ENCODE measurements at places on chromosomes 16 and 17. TPM values are rescaled to one million over a fixed set of nuclear protein-coding genes. Genes with fewer than 3 reads are reported as not detected.

Gene TNS4
- total RNA-seq, result not detected

Gene SPNS2
- total RNA-seq, result 1.0 TPM

Gene RASD1
- total RNA-seq, result 28.4 TPM

- no peak for DNase-seq
- H3K4me1 ChIP-seq, result peaks cover 14% of the 10 kb centered on the region
- H3K36me3 ChIP-seq, result no peaks in the 10 kb centered on the region
Measured at GRCh38 chr16:26195225-26195624, 503.5 kb downstream of the HS3ST4 start.

DNA sequence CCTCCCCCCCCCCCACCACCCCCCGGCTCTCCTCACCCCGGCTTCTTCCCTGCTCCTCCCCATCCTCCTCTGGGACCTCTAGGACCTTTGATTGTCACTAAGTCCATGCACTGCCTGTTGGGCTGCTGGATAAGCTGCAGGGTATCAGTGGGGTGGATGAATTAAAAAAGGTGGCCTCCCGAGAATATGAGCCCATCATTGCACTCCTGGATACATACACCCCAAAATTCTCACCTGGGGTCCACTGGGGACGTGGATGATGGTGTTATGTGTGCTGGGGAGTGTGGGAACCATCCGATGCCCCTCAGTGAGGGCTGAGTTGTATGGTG lies 88.8 kb downstream of the IRF8 start:
- H3K4me3 ChIP-seq, result no peak overlapping the region
- no peak overlapping the region for H3K27ac ChIP-seq
- peaks cover 5% of the 10 kb centered on the region for H3K27me3 ChIP-seq
- H3K36me3 ChIP-seq, result no peaks in the 10 kb centered on the region

DNA sequence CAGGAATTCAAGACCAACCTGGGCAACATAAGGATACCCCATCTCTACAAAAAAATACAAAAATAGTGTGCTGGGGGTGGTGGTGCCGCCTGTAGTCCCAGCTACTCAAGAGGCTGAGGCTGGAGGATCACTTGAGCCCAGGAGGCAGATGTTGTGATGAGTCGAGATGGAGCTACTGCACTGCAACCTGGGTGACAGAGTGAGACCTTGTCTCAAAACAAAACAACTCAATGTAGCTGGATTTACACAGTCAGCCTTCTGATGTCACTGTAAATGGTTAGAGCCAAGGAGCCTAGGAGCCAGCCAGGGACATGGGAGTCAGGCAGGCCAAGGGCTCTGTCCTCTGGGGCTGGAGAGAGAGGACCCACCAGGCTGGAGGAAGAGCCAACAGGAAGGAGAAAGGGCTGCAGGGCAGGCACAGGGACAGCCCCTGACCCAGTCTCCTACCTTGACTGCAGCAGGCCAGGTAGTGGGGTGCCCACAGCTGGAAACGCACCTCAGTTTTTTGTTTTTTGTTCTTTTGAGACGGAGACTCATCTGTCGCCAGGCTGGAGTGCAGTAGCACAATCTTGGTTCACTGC lies 8.4 kb downstream of the CDIPT start:
- no peaks in the 10 kb centered on the region for H3K27me3 ChIP-seq
- DNase-seq, result no peak
- H3K4me3 ChIP-seq, result no peak overlapping the region
- peaks cover 13% of the 10 kb centered on the region for H3K4me1 ChIP-seq
- peaks cover 5% of the 10 kb centered on the region for H3K36me3 ChIP-seq

DNA sequence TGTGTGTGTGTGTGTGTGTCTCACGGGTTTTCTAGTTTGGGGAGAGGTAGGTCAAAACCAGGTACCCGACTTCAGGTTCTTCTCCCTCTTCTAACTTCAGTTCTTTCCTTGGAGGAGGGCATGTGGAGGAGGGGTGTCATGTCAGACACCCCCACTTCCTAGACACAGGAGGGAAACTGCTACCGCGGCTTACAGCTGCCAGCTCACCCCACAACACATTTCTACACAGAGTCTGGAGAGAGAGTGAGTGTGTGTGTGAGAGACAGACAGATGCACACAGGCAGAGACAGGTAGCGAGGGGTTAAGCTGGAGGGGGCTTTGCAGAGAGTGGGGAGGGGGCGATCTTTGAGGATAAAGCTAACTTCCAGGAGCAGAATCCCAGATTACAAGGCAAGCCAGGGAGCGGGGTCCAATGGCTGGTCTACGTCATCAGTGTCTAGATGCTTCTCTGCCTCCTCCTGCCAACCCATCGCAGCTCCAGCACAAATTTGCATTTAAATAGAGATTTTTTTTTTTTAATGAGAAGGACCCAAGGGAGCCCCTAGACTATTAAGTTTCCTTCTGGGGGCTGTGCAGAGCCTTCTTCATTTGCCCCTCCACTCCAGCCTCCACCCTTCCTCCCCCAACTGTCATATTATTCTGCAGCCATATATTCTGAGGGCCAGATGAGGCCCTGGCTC lies 48.9 kb downstream of the MRM1 start:
- no peaks in the 10 kb centered on the region for H3K27me3 ChIP-seq
- H3K4me3 ChIP-seq, result no peak overlapping the region
- no peaks in the 10 kb centered on the region for H3K36me3 ChIP-seq
- no peaks in the 10 kb centered on the region for H3K4me1 ChIP-seq
- H3K27ac ChIP-seq, result no peak overlapping the region

- no peak overlapping the region for H3K4me3 ChIP-seq
- no peaks in the 10 kb centered on the region for H3K27me3 ChIP-seq
- DNase-seq, result no peak
- H3K36me3 ChIP-seq, result peaks cover 35% of the 10 kb centered on the region
Measured at GRCh38 chr17:82574041-82574440, 54.5 kb downstream of the FOXK2 start.

DNA sequence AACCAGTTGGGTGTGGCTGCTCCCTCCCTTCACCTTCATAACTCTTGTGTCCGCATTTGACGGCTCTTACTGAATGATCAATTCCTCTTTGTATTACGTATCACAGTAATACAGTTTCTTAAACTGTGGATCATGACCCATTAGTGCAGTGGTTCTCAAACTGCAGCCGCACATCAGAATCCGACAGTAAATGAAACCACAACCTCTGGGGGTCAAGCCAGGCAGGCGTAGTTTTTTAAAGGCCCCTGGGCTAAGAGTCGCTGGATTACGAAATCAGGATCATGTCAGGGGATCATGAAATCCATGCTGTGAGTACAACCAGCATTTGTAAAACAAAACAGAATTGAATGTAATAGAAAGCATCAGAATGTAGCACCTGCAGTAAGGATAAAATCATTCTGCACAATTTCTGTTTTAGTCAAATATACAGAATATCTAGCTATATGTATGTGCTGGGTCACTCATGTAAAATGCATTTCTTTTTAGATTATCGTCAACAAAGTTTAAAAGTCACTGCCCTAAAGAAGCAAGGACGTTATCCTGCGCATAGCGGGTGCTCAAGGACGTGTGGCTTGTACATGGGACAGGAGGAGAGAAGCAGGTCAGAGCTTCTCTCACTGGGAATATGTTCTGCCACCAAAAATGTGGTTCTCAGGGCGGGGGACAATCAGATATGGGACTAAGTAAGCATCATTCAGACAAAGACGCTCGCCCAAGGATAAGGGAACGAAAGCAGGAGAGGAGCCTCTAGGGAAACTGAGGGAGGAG lies 113.1 kb downstream of the ZFHX3 start:
- H3K27me3 ChIP-seq, result no peaks in the 10 kb centered on the region
- peaks cover 4% of the 10 kb centered on the region for H3K4me1 ChIP-seq
- no peaks in the 10 kb centered on the region for H3K36me3 ChIP-seq
- H3K27ac ChIP-seq, result no peak overlapping the region
- no peak for DNase-seq
- no peak overlapping the region for H3K4me3 ChIP-seq

- H3K27ac ChIP-seq, result no peak overlapping the region
- H3K4me3 ChIP-seq, result no peak overlapping the region
- H3K36me3 ChIP-seq, result peaks cover 5% of the 10 kb centered on the region
- H3K4me1 ChIP-seq, result no peaks in the 10 kb centered on the region
- peak; percentile 83 for DNase-seq
Measured at GRCh38 chr16:15704545-15704987, 54.5 kb downstream of the NDE1 start.

DNA sequence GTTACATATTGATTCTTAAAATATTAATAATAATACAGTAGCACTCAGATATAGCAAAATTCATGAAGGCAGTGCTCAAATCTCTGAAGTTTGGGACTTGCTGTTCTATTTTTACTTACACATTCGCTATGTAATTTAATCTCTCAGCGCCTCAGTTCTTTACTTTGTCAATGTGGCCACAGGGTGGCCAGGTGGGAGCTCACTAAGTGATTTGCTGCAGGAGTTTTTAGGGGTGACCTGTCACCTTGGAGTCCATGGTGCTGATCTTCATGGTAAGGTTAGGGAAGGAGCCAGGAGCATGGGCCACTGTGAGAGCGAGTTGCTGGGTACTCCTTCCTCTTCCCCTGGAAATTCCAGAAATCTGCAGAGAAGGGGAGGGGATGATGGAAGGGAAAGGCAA lies 28.1 kb downstream of the VWA3A start:
- H3K27ac ChIP-seq, result no peak overlapping the region
- peak; percentile 8 for DNase-seq
- no peak overlapping the region for H3K4me3 ChIP-seq
- H3K36me3 ChIP-seq, result no peaks in the 10 kb centered on the region

- no peak for DNase-seq
- no peak overlapping the region for H3K4me3 ChIP-seq
- peaks cover 6% of the 10 kb centered on the region for H3K4me1 ChIP-seq
- no peak overlapping the region for H3K27ac ChIP-seq
- no peaks in the 10 kb centered on the region for H3K27me3 ChIP-seq
- H3K36me3 ChIP-seq, result no peaks in the 10 kb centered on the region
Measured at GRCh38 chr17:69606142-69606800, 191.8 kb downstream of the MAP2K6 start.

- H3K36me3 ChIP-seq, result no peaks in the 10 kb centered on the region
- no peak for DNase-seq
- no peaks in the 10 kb centered on the region for H3K4me1 ChIP-seq
- H3K27ac ChIP-seq, result no peak overlapping the region
Measured at GRCh38 chr16:52547834-52548215, 882 bp upstream of the TOX3 start.

DNA sequence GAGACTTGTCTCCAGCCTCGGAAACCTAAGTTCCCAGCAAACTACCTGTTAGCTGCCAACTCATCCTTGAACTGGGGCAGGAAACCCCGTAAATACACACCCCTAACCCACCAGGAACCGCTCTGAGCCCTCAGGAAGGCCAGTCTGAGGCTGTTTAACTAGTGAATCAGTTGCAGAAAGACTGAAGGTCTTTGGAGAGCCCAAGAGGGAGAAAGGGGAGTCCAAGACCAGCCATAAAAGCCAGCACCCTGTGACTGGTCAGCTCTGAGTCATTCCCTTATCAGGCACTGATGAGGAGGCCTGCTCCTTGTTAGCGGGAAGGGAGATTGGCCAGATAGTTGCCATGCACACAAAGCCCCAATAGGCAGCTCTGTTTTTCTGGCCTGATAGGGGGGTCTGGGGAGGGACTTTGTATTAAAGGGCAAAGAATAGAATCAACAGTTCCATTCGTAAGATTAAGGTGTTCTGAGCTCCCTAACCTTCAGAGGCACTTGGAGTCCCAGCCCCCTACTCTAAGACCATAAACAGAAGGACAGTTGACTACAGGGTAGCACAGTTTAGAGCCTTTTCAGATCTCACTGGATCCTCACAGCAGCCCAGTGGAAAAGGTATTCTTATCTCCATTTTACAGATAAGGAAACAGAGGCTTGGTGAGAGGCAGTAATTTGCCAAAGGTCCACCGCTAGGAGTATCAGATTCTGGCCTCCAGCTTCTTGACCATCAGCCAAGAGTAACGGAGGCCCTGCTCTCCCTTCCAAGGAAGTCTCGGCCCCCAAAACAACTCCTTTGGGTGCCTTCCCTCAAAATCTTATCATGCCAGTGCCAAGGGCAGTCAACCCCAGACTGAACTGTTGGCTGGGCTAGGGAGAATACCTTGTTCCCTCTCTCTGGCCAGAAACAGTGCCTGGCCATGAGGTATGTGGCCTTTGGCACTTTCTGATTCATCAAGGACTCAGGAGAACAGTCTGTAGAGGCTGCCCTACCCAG lies 2.2 kb upstream of the KRT19 start:
- DNase-seq, result peak; percentile 91
- peak overlapping the region; percentile 83 for H3K27ac ChIP-seq
- H3K27me3 ChIP-seq, result no peaks in the 10 kb centered on the region
- H3K4me3 ChIP-seq, result no peak overlapping the region
- no peaks in the 10 kb centered on the region for H3K36me3 ChIP-seq
- H3K4me1 ChIP-seq, result peaks cover 31% of the 10 kb centered on the region

- H3K36me3 ChIP-seq, result no peaks in the 10 kb centered on the region
- no peaks in the 10 kb centered on the region for H3K4me1 ChIP-seq
- DNase-seq, result no peak
Measured at GRCh38 chr17:45751466-45751865, 32.7 kb upstream of the CRHR1 start.

GRCh38 chr17:58181796-58182195 lies 10.7 kb upstream of the EPX start:
- DNase-seq, result no peak
- H3K36me3 ChIP-seq, result no peaks in the 10 kb centered on the region
- no peaks in the 10 kb centered on the region for H3K4me1 ChIP-seq
- H3K27me3 ChIP-seq, result no peaks in the 10 kb centered on the region

DNA sequence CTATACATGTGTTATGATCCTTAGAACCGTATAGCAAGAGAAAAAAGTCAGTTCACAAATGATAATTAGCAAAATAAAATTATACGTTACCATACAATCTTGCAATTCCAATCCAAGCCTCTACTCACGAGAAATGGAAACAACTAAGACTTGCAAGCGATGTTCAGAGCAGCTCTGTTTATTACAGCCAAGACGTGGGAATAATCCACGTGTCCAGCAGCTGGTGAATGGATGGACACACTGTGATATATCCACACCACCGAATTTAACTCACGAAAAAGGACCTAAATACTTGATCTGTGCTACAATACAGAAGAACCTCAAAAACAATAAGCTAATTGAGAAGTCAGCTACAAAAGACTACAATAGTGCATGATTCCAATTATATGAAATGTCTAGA lies 88.1 kb downstream of the ADCY9 start:
- H3K27ac ChIP-seq, result no peak overlapping the region
- no peak overlapping the region for H3K4me3 ChIP-seq
- no peak for DNase-seq
- H3K4me1 ChIP-seq, result no peaks in the 10 kb centered on the region

Gene NTN3
- total RNA-seq, result 9.4 TPM

DNA sequence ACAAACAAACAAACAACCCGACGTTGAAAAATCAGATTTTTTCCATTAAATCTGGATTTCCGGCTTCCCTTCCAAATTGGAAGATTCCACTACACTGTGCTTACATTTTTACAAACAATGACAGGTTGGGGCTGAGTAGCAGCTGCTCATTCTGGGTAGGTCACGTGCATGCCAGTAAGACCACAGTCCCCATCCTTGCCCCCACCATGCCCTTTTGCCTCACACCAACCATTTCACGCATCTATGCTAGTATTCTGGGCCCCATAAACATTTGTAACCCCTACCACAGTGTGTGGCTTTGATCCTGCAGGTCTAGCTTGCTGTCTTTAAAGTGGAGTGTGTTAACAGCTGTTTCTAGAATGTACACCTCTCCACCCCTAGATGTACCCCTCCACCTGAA lies 366.1 kb downstream of the XYLT1 start:
- H3K4me3 ChIP-seq, result no peak overlapping the region
- H3K27me3 ChIP-seq, result no peaks in the 10 kb centered on the region
- H3K27ac ChIP-seq, result no peak overlapping the region
- DNase-seq, result no peak
- H3K36me3 ChIP-seq, result no peaks in the 10 kb centered on the region
- H3K4me1 ChIP-seq, result no peaks in the 10 kb centered on the region

- no peak overlapping the region for H3K4me3 ChIP-seq
- H3K27ac ChIP-seq, result no peak overlapping the region
- H3K36me3 ChIP-seq, result no peaks in the 10 kb centered on the region
- no peak for DNase-seq
- no peaks in the 10 kb centered on the region for H3K27me3 ChIP-seq
- no peaks in the 10 kb centered on the region for H3K4me1 ChIP-seq
Measured at GRCh38 chr16:11662582-11662981, 5.7 kb upstream of the SNN start.

Gene CD300H
- not detected for total RNA-seq
